ENCODE measurements at places on chromosomes 12 and 14.

DNA sequence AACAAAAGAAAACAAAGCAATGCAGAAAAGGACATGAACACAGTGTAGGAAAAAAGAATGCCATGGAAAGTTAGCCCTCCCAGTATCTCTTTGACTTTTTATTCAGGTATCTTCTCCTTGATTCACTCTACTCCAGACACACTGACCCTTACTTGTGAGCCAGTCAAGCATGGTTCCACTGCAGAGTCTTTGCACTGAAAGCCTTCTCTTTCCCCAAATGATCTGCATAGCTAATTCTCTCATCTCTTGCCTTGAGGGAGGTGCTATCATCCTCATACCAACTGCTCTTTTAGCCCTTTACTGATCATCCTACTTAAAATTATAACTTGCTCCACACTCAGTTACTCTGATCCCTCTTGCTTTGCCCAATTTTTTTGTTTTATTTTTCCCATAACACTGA, 101.2 kb upstream of the SLC16A7 start:
- ATAC-seq = no peak

DNA sequence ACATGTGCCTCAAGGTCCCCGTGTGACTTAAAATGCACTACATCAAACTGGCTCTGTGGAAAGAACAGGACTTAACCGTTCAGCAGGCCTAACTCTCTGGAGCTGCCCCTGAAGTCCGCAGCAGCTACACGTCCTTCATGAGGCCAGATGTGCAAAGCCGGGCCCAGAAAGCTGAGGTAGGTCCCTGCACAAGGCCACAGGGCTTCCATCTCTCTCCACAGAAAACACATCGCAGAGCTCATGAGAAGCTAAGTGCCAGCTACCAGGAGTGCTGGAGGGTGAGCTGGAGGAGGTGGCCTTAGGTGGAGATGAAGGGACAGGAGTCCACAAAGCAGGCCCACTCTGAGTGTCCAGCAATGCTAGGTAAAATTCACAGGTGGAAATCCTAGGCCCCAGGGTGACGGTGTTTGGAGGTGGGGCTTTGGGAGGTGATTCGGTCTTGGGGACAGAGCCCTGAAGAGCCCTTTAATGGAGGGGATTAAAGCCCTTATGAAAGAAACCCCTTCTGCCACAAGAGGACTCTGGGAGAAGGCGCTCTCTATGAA, 52.4 kb downstream of the VCPKMT start:
- ATAC-seq = no peak

DNA sequence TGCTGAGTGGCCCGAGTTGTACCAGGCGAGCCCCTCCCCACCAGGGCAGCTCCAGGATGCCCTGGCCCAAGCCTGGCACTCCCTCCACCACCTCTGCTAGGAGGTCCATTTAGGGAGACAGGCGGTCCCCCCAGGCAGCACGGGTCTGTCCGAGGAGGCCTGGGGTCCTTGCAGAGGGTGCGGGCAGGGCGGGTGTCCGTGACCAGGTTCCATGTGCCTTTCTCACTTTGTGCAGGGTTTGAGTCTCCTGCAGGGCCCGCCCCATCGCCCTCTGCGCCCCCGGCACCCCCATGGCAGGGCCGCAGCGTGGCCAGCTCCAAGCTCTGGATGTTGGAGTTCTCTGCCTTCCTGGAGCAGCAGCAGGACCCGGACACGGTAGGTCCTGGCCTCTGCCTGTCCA, 56.8 kb upstream of the TSPAN9 start:
- ATAC-seq = no peak

DNA sequence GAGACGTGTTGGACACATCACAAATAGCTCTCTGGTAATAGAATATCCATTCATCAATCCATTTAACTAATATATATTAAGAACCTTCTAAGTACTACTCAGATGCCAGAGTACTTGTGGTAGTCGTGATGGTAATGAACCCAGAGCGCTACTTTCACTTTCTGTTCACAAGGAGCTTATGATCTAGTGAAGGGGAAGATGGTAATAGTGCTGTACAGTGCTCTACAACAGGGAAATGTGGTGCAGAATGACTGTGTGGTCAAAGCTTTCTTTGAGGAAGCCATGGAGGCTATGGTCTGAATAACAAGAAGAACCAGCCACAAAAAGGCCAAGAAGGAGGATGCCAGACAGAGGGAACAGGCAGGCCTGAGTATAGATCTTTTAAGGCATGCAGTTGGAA, 212.0 kb downstream of the PTPRO start:
- no peak for ATAC-seq

DNA sequence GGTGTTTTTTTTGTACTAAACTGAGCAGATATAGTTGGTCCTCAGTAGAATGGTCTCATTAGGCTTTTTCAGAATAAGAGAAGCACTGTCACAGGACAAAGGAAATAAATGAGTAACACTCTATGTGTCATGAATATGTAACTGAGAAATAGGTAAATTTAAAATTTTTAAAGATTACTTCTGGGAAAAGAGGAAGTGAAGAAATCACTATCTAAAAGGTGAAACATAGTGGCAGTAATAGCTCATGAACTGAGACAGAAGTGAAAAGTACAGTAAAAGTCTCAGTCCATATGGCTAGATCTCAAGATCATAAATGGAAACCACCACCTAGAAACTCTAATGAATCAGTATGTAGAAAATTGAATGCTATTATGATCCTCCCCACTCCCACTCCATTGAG, 89.3 kb upstream of the TTC7B start:
- ATAC-seq = no peak

DNA sequence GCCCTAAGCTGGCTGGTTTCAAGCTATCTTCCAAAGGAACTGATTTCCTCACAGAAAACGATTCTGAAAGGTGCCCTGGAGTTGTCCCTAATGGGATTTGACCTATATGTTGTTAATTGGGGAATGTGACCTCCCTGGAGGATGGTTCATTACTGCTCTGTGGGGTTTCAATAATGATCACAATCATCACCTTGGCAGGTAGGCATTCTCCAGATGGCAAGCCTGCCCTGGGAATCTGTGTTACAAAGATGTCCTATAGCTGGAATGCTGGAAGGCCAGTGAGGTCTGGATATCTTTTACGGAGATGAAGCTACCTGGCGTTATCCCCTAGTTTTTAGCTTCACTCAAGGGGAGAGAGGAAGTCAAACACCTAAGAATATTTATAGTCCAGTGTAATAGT, 167.6 kb downstream of the TTC8 start:
- no peak for ATAC-seq

- ATAC-seq = peak; percentile 75
Observed at GRCh38 chr14:68780358-68781160, 12.3 kb downstream of the ZFP36L1 start.

- ATAC-seq = no peak
Observed at GRCh38 chr14:61558271-61558670, 137.0 kb upstream of the HIF1A start.

DNA sequence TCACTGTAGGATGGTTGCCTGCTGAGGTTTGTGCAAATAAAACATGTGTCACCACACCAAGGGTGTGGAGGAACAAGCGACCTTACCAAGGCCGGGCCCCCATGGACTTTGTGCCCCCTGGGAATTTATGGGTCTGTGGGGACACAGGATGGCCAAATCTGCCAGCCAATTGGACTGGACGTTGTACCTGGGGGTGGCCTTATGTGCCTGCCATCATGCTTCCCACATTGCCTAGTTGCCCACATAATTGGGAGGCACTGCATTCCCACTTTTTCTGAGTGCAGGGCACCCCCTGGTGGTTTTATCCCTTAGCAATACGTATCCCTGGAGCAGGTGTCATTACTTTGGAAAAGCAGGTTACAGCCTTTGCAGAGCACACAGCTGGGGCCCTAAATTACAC, 92.6 kb upstream of the TMPO start:
- no peak for ATAC-seq

- ATAC-seq = no peak
Observed at GRCh38 chr12:109356577-109356976, 8.9 kb downstream of the MYO1H start.

- ATAC-seq = no peak
Observed at GRCh38 chr12:116515684-116516083, 43.5 kb upstream of the MAP1LC3B2 start.

- ATAC-seq = no peak
Observed at GRCh38 chr14:64948612-64949210, 6.2 kb upstream of the GPX2 start.

GRCh38 chr14:21771671-21772070, 98.1 kb upstream of the OR4E1 start:
- ATAC-seq = no peak

GRCh38 chr14:95701846-95702221, 12.1 kb downstream of the TCL1A start:
- no peak for ATAC-seq

GRCh38 chr14:105091517-105092170, 26.4 kb upstream of the GPR132 start:
- ATAC-seq = peak; percentile 7

DNA sequence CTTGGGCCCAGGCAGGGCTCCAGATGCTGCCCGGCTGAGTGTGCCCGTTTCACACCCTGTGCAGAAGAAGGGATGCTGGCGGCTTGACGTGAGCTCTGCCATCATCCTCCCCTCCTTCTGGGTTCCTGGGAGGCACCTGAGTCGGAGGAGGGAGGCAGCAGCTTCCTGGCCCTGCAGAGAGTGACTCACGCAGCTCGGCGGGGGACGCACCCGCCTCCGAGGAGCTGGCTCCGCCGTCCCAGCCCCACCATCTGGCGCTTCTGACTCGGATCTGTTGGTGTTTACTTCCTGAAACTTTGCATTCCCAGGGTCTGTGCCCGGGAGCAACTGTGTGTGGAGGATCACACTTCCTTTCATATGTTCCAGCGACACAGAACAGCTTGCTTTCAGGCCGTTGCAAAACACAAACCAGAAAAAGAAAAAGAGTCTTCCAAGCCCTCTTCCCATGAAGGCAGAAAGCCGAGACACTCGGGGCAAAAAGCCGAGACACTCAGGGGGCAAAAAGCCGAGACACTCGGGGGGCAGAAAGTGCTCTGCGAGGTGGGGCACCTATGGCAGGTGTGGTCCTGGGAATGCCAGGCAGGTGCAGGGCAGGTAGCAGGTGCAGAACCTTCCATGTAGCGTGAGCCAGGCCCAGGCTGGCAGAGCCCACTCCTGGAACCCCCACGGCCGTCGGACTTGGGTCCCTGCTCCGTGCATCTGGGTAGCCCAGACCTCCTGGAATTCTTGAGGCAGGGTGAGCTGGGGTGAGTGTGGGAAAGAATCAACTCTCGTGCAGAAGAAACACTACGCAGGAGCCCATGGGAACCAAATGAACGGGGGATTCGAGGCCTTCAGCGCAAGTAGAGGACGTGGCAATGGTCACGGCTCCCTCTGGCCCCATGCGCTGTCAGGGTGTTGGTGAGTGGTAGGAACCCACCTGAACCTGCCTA, 27.6 kb upstream of the GALNT9 start:
- peak; percentile 75 for ATAC-seq

DNA sequence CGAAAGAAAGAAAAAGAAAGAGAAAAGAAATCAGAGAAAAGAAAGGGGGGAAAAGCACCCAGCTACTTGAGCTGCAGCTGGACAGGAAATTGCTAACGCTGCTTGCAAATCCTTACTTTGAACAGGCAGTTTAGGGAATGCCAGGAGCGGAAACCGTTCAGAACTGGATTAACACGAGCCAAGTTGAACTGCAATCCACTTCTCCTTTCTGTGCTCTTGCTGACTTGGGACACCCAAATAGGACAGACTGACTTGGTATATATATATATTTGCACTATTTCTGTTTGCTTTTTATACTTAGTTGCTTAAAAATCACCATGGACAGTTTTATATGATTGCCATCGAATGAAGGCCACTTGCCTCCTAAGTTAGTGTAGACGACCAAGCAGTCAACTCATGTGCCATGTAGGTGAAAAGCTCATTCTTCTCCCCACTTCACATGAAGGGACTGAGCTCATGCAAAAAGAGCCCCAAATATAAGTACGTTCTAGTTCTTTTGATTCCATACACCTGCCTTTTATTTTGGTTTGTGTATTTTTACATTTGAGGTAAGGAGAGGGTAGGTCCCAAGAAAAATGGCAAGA, 5.5 kb downstream of the DUSP6 start:
- ATAC-seq = peak; percentile 7

GRCh38 chr12:128707488-128707887, 116.3 kb downstream of the SLC15A4 start:
- no peak for ATAC-seq

- ATAC-seq = no peak
Observed at GRCh38 chr14:103052407-103052806, 4.9 kb downstream of the CDC42BPB start.

GRCh38 chr12:62758216-62758615, 176.7 kb downstream of the PPM1H start:
- ATAC-seq = no peak

GRCh38 chr12:121530600-121531355, 50.0 kb downstream of the KDM2B start:
- ATAC-seq = peak; percentile 56

DNA sequence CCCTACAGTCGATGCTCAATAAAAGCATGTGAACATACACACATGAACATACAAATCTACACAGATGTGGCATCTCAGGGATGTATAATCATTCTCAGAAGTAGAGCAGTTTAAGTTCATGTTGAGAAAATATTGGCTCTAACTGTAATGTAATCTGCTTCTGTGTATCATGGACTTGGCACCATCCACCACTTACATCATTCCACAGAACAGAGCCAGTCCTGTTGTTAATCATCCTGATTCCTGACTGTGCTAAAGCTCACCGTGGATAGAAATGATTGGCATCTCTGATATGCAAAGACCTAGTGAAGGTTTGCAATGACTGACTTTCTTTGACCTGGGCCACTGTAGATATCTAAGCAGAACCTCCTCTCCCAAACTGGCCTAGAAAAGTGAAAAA, 1141.3 kb downstream of the BCL11B start:
- no peak for ATAC-seq

- ATAC-seq = no peak
Observed at GRCh38 chr12:43653917-43654316, 101.9 kb upstream of the ADAMTS20 start.

GRCh38 chr14:92411941-92412340, 89.0 kb downstream of the SLC24A4 start:
- no peak for ATAC-seq

DNA sequence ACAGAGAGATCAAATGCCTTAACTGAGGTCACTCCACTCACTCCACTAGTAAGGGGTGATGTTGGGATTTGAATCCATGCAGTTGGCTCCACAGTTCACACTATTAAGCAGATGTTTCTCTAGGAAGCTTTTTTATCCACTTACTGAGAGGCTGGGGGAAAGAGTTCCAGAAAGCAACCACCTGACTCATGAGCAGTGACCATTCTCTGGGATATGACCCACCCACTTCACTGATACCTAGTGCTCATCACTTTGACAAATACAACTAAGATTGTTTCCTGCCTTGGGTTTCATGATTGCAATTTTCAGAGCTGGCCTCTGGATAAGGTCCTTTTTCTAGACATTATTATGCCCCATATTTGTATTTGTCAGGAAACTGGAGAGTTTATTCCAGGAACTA, 152.1 kb upstream of the PLEKHG7 start:
- no peak for ATAC-seq

DNA sequence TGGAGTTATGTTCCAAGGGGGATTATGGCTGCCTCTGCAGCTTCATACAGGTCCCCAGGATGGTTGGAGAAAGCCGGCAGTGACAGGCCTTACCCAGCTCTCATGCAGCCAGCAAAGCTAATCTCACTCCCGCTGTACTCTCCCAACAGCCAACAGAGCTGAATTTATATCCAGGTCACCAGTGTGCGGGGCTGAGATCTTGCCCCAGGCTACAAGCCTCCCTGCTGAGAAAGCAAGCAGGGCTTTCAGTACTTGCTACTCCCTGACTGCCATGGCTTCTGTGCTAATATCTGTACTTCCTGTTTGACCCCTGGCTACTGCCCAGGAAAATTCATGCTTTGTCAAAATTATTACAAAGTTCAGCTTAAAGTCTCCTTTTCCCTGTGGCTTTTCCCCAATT, 92.9 kb downstream of the ATP23 start:
- no peak for ATAC-seq

All from SK-N-SH treated with all-trans-retinoic acid at 6 μM for 48 hours (cell line).